Effector memory CD8-positive, alpha-beta T cell (primary cell): ENCODE measurements at places on chromosomes 3 and 15.

GRCh38 chr15:59609730-59610712 is 1.6 kb upstream of the GCNT3 start:
- DNase-seq, result no peak

GRCh38 chr3:149895339-149895738 is 75.4 kb downstream of the PFN2 start:
- DNase-seq, result no peak

- DNase-seq, result no peak
Measured at GRCh38 chr3:188792793-188793192, 379.0 kb upstream of the TPRG1 start.

- DNase-seq, result no peak
Measured at GRCh38 chr15:79954661-79955060, 16.3 kb downstream of the BCL2A1 start.

- no peak for DNase-seq
Measured at GRCh38 chr3:194196876-194197275, 60.9 kb downstream of the HES1 start.

GRCh38 chr15:65576664-65577063 is 34.3 kb downstream of the INTS14 start:
- no peak for DNase-seq

DNA sequence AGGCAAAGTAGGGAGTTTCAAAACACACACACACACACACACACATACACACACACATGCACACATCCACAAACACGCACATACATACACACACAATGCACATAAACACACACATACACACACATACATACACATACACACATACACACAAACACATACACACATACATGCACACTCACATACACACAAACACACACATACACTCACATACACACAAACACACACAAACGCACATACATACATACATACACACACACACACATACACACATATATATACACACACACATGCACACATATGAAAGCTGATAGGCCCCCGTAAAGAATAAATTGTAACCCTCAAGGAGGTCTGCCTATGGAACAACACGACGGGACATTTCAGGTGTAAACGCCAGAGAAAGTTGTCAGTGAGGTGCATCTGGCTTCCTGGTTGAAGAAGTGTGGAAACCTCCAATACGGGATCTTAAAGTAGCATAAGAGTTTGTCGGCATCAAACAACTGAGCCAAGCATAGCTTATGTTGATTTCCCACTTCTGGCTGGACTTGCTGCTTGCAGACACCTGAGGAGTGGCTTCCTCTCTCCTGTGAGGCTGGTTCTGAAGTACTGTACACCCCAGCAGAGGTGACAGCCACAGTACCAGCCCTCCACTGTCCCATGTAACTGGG is 5.8 kb downstream of the RFTN1 start:
- no peak for DNase-seq
